ENCODE measurements at places on chromosomes 1 and 21.
A peak's percentile ranks its signal among the peaks of the same experiment; 100 is the strongest.

- peak; percentile 50 for DNase-seq
These were observed 71.0 kb downstream of the ACTL8 start for GRCh38 chr1:17826165-17826488.

- DNase-seq: no peak
These were observed 102.2 kb upstream of the JUN start for GRCh38 chr1:58885998-58886397.

DNA sequence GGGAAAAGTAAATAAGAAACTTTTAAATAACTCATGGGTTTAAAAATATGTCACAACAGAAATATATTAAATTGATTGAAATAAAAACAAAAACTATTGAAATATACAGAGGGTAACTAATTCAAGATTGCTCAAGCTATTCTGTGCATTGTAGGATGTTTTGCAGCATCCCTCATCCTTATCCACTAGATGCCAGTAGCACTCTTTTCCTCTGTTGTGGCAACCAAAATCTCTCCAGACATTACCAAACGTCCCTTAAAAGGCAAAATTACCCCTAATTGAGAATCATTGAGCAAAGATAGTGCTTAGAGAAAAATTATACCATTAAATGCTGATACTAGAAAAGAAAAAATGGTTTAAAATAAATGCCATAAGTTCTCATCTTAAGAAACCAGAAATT is 682.6 kb downstream of the RWDD3 start:
- DNase-seq: peak; percentile 31

DNA sequence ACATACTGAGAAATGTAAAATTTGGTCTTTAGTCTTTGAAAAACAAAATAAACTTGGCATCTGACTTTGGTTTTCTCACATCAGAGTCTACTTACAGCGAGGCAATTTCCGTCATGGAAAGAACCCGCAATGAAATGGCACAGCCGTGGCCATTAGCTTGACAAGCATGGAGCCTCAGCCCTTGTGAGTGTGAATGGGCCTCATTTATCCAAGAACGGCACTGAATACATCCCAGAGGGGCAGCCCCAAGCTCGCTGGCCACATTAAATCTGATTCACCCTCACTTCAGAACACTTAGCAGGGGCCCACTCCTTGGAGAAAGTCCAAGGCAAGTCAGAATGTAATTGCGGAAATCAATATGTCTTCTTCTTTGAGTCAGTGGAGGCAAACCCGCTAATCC is 64.8 kb downstream of the ERG start:
- DNase-seq: no peak

- DNase-seq: no peak
These were observed 35.5 kb downstream of the KCNK2 start for GRCh38 chr1:215118081-215118480.

DNA sequence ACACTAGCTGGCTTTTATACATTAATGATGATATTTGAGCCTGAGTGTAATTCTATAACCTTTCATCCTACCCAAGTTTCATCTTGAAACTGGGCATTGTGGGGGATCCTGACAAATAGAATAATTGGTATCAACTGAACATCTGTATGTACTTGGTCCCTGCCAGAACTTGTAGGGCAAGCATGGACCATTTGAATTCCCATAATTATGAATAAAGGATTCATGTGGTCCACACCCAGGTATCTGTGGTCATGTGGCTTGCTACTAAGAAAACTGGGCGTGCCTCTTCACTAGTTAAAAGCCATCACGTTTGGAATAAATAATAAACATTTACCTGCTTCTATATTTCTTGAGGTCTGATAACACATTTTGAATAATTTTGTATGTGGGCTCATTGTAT is 20.6 kb upstream of the VTCN1 start:
- no peak for DNase-seq

DNA sequence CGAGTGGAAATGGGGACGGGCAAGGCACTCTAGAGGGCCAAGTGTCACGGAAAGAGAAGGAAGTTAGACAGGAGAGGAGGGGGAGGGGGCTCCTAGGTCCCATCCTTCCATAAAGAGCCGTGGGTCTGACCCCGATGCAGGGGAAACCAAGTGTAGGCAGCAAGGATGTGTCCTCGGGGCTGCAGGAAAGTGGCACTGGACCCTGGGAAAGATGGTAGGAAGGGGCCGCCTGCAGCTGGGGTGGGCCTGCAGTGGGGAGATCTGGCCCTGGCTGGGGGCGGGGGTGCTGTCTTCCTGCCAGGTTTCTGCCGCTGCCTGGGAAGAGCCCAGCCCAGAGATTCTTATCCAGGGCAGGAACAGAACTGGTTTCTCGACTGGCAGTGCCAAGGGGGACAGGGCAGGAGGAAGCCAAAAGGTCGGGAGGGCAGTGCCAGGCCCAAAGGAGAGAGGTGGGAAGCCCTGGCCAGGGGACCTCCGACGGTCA is 12.9 kb downstream of the CRABP2 start:
- DNase-seq: peak; percentile 20

Data from common myeloid progenitor, CD34-positive (primary cell).